Hematopoietic multipotent progenitor cell treated with erythropoietin and hydrocortisone succinate and interleukin-3 and kit ligand, for 17 days (in vitro differentiated cells): ENCODE measurements at places on chromosomes 13 and 19.
A peak's percentile ranks its signal among the peaks of the same experiment; 100 is the strongest.

- peak; percentile 68 for DNase-seq
Observed at GRCh38 chr13:45370922-45371406, 30.0 kb upstream of the TPT1 start.

- DNase-seq: no peak
Observed at GRCh38 chr13:100734194-100734720, 59.7 kb upstream of the TMTC4 start.

DNA sequence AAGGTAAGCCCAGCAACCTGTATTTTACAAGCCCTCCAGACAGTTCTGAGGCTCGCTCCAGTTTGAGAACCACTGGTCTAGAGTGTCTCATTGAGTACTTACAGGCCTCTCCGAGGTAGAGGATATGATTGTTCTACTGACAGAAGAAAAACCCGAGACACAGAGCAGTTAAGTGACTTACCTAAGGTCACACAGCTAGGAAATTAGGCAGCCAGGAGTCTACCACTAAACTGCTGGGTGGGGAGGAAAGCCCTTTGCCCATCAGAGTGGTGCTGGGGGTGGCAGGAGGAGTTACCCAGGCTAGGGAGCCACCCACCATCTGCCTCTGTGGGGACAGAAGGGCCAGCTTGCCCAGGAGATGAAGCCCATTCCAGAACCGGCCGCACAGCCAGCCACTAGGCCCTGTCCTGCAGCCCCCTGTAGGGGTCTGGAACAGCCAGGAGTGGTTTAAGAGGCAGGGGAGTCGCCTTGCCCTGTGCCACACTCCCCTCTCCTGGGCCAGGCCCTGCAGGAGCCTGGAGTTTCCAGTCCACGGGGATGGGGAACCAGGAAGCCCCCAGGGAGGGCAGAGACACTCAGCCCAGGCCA lies 703 bp downstream of the RASGRP4 start:
- no peak for DNase-seq

GRCh38 chr13:79185580-79185979 lies 220.5 kb downstream of the RBM26 start:
- no peak for DNase-seq

GRCh38 chr19:570251-570686 lies 2.1 kb upstream of the BSG start:
- DNase-seq: peak; percentile 31

GRCh38 chr19:23972161-23972560 lies 57.5 kb downstream of the ZNF726 start:
- DNase-seq: no peak

GRCh38 chr13:24149246-24150032 lies 11.1 kb upstream of the SPATA13 start:
- DNase-seq: no peak

DNA sequence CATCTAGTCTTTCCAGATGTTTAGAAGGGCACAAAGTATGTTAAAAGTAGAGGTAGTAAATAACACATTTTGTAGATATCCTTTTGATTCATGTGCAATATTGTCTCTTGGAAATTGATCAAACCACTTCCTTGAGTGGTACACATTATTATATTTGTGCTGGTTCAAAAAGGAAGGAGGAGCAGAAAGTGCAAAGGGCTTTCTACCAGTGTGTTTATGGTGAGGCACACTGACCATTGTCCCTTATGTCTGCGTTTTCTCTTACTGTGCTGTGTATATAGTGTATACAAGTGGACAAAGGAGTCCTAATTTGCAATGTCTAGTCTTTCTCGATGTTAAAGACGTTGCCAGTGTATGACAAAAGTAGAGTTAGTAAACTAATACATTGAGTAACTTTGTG lies 41.4 kb upstream of the FLT1 start:
- no peak for DNase-seq
